ENCODE measurements at places on chromosomes 2 and 18.

GRCh38 chr2:862355-862687 lies 88.3 kb upstream of the SNTG2 start:
- H3K36me3 ChIP-seq, result no peaks in the 10 kb centered on the region
- H3K27me3 ChIP-seq, result peaks cover 14% of the 10 kb centered on the region
- no peak overlapping the region for H3K4me3 ChIP-seq
- no peak overlapping the region for H3K27ac ChIP-seq
- no peak for DNase-seq

GRCh38 chr2:170586571-170587095 lies 128.5 kb upstream of the SP5 start:
- no peak overlapping the region for H3K4me3 ChIP-seq
- no peak for DNase-seq
- H3K36me3 ChIP-seq, result no peaks in the 10 kb centered on the region
- no peaks in the 10 kb centered on the region for H3K27me3 ChIP-seq

DNA sequence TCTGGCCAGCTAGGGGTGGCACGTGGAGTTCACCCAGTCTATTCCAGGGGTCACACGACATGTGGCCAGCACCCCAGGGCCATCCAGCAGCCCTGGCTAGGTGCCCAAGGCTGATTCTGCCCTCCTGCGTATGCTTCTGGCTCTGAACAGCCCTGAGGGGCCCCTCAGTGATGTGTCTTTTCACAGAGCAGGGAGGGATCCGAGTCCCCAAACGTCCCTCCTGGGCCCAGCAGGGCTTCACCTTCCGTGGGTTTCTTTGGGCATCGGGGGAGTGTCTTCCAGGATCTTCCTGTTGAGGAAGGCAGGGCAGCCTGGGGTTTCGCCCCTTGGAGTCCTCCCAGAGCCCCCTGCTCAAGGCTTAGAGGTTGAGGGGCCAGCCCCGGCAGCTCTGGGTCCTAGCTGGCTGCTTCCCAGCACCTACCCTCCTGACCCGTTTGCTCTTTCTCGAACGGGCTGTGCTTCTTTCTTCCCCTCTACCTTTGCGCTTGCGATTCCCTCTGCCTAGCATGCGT lies 165.9 kb downstream of the DYSF start:
- H3K4me3 ChIP-seq, result no peak overlapping the region
- no peaks in the 10 kb centered on the region for H3K27me3 ChIP-seq
- no peak for DNase-seq
- no peak overlapping the region for H3K27ac ChIP-seq
- no peaks in the 10 kb centered on the region for H3K36me3 ChIP-seq
- H3K4me1 ChIP-seq, result peaks cover 17% of the 10 kb centered on the region

GRCh38 chr18:23422751-23423418 lies 30.2 kb upstream of the RIOK3 start:
- no peak for DNase-seq
- no peaks in the 10 kb centered on the region for H3K4me1 ChIP-seq
- no peaks in the 10 kb centered on the region for H3K27me3 ChIP-seq
- H3K4me3 ChIP-seq, result no peak overlapping the region

- H3K4me1 ChIP-seq, result no peaks in the 10 kb centered on the region
- H3K27ac ChIP-seq, result no peak overlapping the region
- H3K27me3 ChIP-seq, result no peaks in the 10 kb centered on the region
Observed at GRCh38 chr2:178359192-178359912, 91.6 kb downstream of the PRKRA start.

DNA sequence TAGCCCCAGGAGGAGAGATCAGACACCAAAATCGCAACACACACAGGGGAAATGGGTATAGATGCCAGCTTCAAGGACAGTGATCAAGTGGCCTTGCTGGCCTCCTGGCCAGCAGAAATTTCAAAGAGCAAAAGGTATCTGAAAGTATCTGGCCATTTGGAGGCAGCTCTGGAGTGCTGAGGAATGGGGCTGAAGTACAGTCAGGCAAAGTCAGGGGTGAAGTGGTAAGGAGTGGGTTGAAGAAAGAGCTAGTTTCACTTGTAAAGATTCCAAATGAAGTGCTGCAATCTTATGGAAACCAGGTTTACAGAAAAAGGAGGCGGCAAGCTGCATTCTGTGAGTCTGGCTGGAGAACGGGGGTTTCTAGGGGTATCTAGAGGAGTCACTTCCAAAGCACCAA lies 19.2 kb upstream of the PCBP1 start:
- H3K4me1 ChIP-seq, result peaks cover 39% of the 10 kb centered on the region
- DNase-seq, result no peak
- H3K27ac ChIP-seq, result no peak overlapping the region

DNA sequence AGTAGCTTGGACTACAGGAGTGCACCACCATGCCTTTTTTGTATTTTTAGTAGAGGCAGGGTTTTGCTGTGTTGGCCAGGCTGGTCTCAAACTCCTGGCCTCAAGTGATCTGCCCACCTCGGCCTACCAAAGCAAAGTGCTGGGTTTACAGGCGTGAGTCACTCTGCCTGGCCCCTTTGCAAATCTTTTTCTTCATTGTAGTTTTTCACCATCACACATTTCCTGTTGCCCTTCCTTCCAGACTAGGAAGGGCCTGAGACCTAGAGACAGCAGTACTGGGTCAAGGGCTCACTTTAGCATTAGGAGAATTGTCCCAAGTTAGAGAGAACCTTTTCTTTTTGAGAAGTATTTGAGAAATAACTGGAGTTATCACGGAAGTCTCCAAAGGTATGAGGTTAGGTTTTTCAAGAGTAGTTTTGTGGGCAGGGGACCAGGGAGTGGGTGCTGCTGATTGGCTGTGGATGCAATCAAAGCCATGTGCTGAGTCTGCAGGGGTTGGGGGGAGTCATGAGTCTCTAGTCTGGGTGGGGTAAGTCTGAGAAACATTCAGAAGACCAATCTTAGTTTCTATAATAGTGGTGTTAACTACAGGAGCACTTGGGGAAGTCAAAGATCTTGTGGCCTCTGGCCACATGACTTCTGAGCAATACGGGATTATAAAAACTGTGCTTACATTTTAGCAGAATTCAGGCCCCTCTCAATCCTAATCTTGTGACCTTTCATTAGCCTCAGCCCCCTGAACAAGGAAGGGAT lies 23.7 kb downstream of the B3GNT2 start:
- peak overlapping the region; percentile 13 for H3K27ac ChIP-seq
- H3K4me1 ChIP-seq, result peaks cover 72% of the 10 kb centered on the region
- peaks cover 18% of the 10 kb centered on the region for H3K36me3 ChIP-seq
- H3K27me3 ChIP-seq, result no peaks in the 10 kb centered on the region
- no peak overlapping the region for H3K4me3 ChIP-seq

- no peaks in the 10 kb centered on the region for H3K27me3 ChIP-seq
- no peak overlapping the region for H3K4me3 ChIP-seq
- H3K27ac ChIP-seq, result no peak overlapping the region
Observed at GRCh38 chr18:12749121-12749520, 46.3 kb downstream of the PSMG2 start.

DNA sequence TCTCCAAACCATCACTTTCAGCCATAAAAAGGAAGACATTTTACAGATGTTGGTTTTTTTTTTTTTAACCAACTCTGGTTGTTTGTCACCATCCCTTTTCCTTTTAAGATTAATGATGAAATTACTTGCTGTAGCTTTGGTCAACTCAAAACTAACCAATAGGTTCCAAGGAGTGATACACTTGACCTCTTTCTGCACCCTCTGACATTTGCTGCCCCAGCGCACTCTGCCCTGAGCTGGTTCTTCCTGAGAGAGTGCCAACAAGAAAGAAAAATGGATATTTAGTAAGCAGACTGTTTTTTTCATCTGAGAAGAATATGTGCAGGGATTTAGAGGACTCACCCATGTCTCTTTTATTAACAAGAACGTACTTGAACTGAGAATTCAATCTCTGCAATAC lies 520.0 kb downstream of the TXNL1 start:
- H3K27me3 ChIP-seq, result no peaks in the 10 kb centered on the region
- no peaks in the 10 kb centered on the region for H3K36me3 ChIP-seq
- no peak overlapping the region for H3K4me3 ChIP-seq
- no peak for DNase-seq

- H3K27me3 ChIP-seq, result no peaks in the 10 kb centered on the region
- no peak overlapping the region for H3K27ac ChIP-seq
- H3K4me3 ChIP-seq, result no peak overlapping the region
- DNase-seq, result no peak
- no peaks in the 10 kb centered on the region for H3K4me1 ChIP-seq
- no peaks in the 10 kb centered on the region for H3K36me3 ChIP-seq
Observed at GRCh38 chr2:33812707-33813106, 213.6 kb upstream of the FAM98A start.

DNA sequence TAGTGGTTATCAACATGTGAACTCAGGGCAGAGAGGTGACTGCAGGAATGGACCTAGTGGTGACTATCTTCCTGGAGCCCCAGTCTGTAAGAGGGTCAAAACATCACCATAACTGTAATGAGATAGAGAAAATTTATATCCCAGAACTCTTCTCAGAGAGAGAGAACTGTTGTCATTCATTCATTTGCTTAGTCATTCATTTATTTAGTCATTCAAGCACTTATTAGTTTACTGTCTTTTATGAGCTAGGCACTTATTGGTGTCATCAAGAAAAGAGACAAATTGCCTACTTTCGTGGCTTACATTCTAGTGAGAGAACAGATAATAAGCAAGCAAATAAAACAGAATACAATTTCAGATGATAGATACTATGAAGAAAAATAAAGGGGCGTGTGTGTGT lies 34.1 kb downstream of the DOK1 start:
- H3K27ac ChIP-seq, result no peak overlapping the region
- no peaks in the 10 kb centered on the region for H3K36me3 ChIP-seq
- H3K27me3 ChIP-seq, result peaks cover 34% of the 10 kb centered on the region
- DNase-seq, result no peak
- H3K4me3 ChIP-seq, result no peak overlapping the region
- no peaks in the 10 kb centered on the region for H3K4me1 ChIP-seq

DNA sequence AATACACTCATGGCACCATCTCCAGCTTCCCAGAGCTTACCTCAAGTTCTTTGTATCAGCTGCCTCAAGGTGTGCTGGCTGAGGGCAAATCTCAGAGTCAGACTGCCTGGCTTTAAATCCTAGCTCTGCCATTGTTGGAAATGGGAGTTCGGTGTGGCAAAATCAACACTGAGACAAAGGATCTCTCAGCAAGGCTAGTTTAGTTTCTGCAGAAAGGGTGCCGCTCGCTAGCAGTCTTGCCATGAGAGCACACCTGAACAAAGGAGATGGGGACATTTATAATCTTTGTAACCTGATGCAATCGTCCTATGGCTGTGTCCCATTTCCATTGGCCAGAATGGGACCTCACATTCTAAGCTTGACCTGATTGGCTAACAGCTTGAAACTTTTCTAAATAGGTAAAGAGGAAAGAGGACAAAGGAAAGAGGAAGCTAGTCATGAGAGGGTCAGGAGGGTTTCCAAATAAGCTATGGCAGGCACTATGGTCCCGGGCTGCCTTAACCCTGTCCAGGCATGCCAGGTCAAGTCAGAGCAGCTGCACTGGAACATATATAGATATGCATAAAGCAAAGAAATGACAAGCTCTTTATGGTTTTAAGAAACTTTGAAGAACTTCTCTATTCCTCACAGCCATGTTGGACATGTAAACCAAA lies 4.3 kb upstream of the UBE2F start:
- DNase-seq, result no peak
- H3K4me1 ChIP-seq, result no peaks in the 10 kb centered on the region
- no peaks in the 10 kb centered on the region for H3K27me3 ChIP-seq
- no peak overlapping the region for H3K27ac ChIP-seq
- no peaks in the 10 kb centered on the region for H3K36me3 ChIP-seq

- no peaks in the 10 kb centered on the region for H3K36me3 ChIP-seq
- no peak overlapping the region for H3K4me3 ChIP-seq
- no peak for DNase-seq
- no peak overlapping the region for H3K27ac ChIP-seq
- H3K4me1 ChIP-seq, result peaks cover 7% of the 10 kb centered on the region
Observed at GRCh38 chr2:42939411-42940206, 147.2 kb upstream of the HAAO start.

GRCh38 chr18:51132256-51132935 lies 65.1 kb downstream of the MEX3C start:
- DNase-seq, result no peak
- H3K36me3 ChIP-seq, result no peaks in the 10 kb centered on the region
- H3K27ac ChIP-seq, result no peak overlapping the region

GRCh38 chr2:178304333-178304732 lies 110.0 kb downstream of the OSBPL6 start:
- H3K36me3 ChIP-seq, result no peaks in the 10 kb centered on the region
- DNase-seq, result no peak
- H3K27ac ChIP-seq, result no peak overlapping the region
- H3K4me3 ChIP-seq, result no peak overlapping the region
- H3K4me1 ChIP-seq, result no peaks in the 10 kb centered on the region

DNA sequence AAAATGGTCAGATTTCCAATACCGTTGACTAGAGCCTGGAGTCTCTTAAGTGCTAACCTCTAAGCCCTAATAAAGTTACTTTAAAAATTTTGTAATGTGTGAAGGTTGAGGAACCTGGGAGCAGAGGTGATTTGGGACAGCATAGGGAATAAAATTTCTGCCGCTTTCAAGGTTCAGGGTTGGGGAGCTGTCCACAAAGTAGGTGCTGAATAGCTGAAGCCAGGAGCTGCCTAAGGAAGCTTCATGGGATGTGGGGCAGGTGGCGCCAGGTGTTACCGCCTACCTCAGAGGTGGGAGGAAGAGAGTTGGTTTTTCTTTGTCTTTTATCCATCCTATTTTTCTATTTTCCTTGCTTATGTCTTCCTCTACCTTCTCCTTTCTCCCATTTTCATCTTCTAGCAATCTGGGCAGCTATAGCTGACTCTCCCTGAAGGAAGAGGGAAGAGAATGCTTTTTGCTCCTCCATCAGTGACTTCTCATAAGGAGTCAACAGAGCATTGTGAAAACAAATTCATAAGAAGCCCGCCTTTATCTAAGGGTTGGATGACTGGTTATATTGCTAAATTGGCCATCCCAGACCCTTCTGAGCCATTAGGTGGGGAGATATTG lies 178.7 kb downstream of the CLIP4 start:
- no peaks in the 10 kb centered on the region for H3K36me3 ChIP-seq
- no peak overlapping the region for H3K4me3 ChIP-seq
- no peak for DNase-seq
- H3K27me3 ChIP-seq, result no peaks in the 10 kb centered on the region

GRCh38 chr2:156748221-156748620 lies 312.0 kb downstream of the GPD2 start:
- H3K27ac ChIP-seq, result no peak overlapping the region
- no peaks in the 10 kb centered on the region for H3K4me1 ChIP-seq
- no peaks in the 10 kb centered on the region for H3K36me3 ChIP-seq

DNA sequence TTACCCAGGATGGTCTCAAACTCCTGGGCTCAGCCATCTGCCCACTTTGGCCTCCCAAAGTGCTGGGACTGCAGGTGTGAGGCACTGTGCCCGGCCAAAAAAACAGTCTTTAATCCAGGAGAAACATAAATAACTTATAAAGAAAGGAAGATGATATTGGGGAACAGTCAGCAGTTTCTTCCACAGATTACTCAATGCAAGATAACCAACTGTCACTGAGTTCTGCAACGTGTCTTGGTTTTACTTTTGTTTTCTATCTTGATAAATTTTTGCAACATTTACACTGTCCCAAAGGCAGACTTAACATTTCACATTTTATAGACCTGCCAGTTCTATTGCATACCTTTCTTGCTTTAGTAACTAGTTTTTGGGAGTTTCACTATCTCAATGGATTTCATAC lies 71.1 kb downstream of the ANKRD44 start:
- no peak for DNase-seq
- no peaks in the 10 kb centered on the region for H3K36me3 ChIP-seq
- H3K27ac ChIP-seq, result no peak overlapping the region
- H3K27me3 ChIP-seq, result no peaks in the 10 kb centered on the region
- H3K4me3 ChIP-seq, result no peak overlapping the region
